ENCODE measurements at places on chromosomes 5 and 9. TPM values are rescaled to one million over a fixed set of nuclear protein-coding genes. Genes with fewer than 3 reads are reported as not detected.

SPATA31E1 gene
- total RNA-seq, result not detected

FCN1 gene
- 3.0 TPM for total RNA-seq

POC5 gene
- 41.6 TPM for total RNA-seq

SH3RF2 gene
- 5.2 TPM for total RNA-seq

PALM2AKAP2 gene
- total RNA-seq, result 2.0 TPM

PCDHGA11 gene
- 1.9 TPM for total RNA-seq

DCAF12 gene
- 25.0 TPM for total RNA-seq

NMUR2 gene
- not detected for total RNA-seq

TOR4A gene
- 4.7 TPM for total RNA-seq

PLAC8L1 gene
- not detected for total RNA-seq

CDKN2B-AS1 gene
- not detected for total RNA-seq

KCNV2 gene
- not detected for total RNA-seq

ORM2 gene
- not detected for total RNA-seq

CBY3 gene
- total RNA-seq, result not detected

ROR2 gene
- 40.8 TPM for total RNA-seq

HAUS6 gene
- total RNA-seq, result 7.3 TPM

IFNA2 gene
- total RNA-seq, result not detected

BICD2 gene
- 51.4 TPM for total RNA-seq

FABP6 gene
- total RNA-seq, result not detected

CCDC192 gene
- 0.94 TPM for total RNA-seq

TAF11L10 gene
- not detected for total RNA-seq

CDX1 gene
- not detected for total RNA-seq

CYSRT1 gene
- not detected for total RNA-seq

C9orf50 gene
- 0.27 TPM for total RNA-seq

GIN1 gene
- 6.0 TPM for total RNA-seq

PCDHAC2 gene
- 1.6 TPM for total RNA-seq

ECSCR gene
- total RNA-seq, result 12.8 TPM

PPP2R2B gene
- 2.8 TPM for total RNA-seq

TSSK1B gene
- total RNA-seq, result not detected

GPR21 gene
- 4.2 TPM for total RNA-seq

ZNF483 gene
- 30.5 TPM for total RNA-seq

SARDH gene
- 0.62 TPM for total RNA-seq

All from gastroesophageal sphincter (tissue), 4 donors.